NCI-H748 treated with DMSO at 0.1 percent for 48 hours (cell line): ENCODE measurements at places on chromosomes 6 and 20.

DNA sequence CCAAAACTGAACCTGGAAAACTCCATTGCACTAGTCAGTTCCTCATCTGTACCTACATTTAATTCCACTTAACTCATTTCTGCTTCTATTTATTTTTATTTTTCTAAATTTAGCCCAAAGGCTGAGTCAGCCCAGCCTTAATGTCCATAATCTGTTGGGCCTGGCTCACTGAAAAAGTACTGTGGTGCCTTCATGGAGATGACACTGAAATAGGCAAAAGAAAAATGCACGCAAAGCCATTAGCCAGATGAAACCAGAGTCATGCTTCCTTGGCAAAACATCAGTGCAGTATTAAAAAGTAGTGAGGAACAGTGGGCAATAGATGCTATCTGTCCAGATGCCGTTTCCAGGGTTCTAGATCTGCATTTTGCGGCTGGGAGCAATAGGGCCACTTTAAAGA, 14.7 kb upstream of the PLCB4 start:
- DNase-seq: no peak

DNA sequence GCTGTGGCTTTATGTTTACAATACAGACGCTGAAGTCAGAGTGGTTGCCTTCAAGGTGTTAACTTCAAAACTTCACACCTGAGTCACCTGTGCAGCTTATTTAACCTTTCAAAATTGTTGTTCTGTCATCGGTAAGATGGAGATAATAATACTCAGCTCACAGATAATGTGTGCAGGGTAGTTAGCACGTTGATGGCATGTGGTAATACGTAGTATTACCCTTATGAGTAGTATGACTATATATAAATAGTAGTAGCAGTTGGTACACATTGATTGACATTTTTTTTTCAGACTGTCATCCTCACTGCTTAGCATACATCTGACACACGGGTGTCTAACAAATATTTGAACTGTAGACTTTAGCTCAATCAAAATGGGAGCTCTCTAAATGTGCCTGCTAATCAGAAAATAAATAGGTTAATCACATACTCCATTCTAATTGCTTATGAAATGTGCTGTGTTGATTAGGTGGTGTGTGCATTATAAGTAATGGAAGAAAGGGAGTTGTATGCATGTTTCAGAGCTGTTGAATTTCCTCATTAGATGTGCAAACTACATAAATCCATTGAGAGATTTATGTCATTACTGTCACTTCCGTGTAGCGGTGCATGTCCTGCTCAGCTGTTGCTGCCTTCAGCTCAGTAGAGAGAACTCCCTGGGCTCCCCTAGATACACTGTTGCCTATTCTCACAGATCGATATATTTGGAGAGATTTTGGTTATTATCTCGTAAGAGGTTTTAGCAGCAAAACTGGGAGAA, 11.2 kb upstream of the MROH8 start:
- peak; percentile 10 for DNase-seq

DNA sequence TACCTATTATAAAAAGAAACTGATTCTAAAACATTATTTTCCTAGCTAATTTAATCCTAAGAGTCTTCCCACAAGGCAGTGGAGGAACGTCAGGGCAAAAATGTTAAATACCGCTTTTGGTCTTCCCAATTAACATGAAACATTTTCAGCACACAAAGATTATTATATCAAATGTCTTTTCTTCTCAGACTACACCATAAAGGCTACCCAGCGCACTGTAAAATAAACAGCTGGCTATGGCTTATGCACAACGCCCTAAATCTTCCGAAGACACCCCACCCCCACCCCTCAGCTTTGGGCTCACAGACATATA, 1.0 kb downstream of the NUDT3 start:
- DNase-seq: no peak

DNA sequence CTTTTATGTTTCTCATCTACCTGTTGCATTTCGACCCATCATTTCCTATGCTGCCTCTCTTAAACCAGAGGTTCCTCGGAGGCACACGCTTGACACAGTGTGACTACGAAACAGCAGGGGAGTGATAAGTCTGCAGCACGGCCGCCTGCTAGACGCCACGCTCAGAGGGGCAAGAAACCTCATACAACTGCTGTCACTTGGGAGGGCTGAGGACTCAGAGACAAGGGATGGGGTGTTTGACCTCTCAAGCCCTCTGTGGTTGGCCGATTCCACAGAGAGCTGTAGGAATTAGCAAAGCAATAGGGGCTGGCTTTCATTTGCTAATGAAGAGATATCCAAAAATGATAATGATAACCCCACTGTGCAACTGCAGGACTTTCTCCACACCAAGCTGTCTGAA, 372.5 kb downstream of the ZFAND3 start:
- no peak for DNase-seq

- no peak for DNase-seq
Observed at GRCh38 chr20:51400051-51400926, 142.2 kb downstream of the NFATC2 start.

DNA sequence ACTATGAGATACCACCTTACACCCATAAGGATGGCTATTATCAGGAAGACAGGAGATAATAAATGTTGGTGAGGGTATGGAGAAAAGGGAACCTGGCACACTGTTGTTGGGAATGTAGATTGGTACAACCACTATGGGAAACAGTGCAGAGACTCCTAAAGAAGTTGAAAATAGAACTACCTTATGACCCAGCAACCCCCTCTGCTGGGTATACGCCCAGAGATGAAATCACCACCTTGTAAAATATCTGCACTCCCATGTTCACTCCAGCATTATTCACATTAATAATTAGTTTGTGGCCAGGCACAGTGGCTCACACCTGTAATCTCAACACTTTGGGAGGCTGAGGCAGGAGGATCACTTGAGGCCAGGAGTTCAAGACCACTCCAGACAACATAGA, 26.8 kb downstream of the ZBTB9 start:
- no peak for DNase-seq

GRCh38 chr6:141990840-141991239, 141.9 kb upstream of the GJE1 start:
- DNase-seq: no peak

DNA sequence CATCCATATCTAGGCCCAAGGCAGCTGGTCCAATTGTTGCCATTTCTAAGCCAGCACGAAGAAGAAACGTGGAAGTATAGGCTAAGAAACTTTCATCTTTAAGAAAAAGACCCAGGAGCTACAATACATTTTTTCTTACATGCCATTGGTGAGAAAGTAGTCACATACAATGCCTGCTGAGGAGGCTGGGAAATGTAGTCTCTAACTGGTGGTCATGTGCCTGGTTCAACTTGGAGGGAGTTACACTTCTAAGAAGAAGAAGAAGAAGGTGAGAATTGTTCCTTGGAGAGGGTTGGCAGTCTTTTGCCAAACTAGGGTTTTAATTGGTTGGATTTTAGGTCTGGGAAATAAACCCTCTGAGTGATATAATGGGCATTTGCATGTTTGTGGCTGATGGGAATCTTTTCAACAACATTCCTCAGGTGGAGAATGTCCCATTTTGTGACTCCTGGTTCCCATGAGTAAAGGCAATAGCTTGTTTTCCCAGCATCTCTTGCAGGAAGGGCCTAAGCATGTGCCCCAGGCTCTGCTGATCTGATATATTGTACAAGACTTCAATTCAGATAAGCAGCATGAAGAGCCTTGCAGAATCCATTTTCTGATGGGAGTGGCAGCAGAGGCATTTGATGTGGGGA, 47.0 kb upstream of the PREP start:
- no peak for DNase-seq

DNA sequence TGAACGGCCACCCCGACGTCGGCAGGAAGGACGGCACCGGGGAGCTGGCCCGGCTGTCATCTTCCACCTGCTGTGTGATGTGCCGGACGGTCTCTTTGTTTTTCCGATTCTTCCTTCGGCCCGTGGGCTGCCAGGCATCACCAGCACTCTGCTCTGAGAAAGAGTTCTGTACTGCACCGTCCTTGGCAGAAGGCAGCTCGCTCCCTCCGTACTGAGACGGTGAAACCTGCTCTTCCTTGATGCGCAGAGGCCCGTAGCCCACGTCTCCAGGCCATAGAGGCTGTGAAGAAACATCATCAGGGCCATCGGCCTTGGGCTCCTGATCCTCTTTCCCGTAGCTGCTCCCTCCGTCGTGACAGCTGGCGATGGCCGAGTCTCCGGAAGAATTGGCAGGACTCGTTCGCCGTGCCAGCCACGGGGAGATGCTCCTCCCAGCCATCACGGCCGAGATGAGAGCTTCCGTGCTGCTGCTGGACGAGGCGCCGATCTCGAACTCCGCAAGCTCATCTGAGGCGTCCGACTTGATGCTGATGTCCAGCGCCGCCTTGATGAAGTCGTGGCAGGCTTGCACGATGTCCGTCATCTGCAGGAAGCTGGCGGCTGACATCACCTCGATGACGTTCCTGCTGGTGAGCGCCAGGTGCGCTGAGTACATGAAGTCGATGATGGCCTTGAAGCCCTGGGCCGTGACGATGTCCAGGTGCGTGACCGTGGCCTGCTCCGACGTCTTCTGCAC, 41.1 kb downstream of the ZBTB46 start:
- DNase-seq: no peak

DNA sequence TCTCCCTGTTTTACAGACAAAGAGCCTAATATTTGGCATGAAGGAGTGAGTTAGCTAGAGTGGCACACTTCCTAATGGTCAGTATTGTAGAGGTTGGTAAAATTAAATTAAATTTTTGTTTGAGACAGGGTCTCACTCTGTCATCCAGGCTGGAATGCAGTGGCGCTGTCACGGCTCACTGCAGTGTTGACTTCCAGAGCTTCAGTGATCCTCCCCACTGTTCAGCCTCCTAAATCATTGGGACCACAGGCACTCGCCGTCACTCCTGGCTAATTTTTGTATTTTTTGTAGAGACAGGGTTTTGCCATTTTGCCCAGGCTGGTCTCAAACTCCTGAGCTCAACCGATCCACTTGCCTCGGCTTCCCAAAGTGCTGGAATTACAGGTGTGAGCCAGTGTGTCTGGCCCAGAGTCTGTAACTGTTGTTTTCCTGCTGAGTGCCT, 70.9 kb downstream of the SCAND1 start:
- DNase-seq: no peak

- DNase-seq: no peak
Observed at GRCh38 chr20:12061466-12061865, 143.8 kb downstream of the BTBD3 start.

DNA sequence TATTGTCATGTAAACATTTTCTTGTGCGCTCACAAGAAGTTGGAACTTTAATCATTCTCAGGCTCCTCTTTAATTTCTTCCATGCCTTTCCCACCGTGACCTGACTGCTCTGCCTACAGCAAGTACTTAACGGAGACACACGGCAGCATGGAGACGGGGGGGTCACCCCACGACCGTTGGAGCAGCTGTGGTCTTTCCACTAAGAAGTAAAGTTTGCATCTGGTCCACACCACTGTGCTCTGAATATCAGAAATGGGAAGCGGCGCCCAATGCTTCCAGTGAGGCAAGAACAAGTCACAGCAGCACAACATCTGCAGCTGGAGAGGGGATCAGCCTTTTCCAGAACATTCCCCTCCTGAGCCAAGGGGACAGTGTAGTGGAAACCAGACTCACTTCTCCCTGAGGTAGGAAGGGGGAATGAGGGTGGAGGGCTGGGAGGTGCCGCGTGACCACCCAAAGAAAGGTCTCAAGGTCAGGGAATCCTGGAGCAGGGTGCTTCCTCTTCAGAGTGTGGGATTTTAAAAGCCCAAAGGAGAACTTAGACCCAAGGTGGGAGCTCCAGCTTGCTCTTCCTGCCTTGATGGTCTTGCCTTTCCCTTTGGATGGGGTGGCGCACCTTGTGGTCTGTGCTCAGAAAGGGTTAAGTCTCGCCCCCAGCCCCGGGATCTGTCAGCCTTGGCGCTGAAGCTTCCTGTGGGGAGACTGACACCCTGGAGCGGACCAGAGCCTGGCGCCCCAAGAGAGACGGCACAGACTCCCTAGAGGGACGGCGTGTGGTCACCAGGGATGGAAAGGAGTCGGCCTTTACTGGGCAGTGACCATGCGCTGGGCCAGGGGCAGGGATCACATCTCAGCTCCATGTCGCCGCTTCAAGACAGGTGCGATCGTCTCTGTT, 25.6 kb upstream of the SMOC2 start:
- DNase-seq: no peak

GRCh38 chr6:11711003-11711983, 67.3 kb downstream of the ADTRP start:
- no peak for DNase-seq

GRCh38 chr6:118186672-118187567, 279.9 kb downstream of the SLC35F1 start:
- DNase-seq: no peak

GRCh38 chr6:44701637-44702101, 314.2 kb downstream of the CDC5L start:
- no peak for DNase-seq

DNA sequence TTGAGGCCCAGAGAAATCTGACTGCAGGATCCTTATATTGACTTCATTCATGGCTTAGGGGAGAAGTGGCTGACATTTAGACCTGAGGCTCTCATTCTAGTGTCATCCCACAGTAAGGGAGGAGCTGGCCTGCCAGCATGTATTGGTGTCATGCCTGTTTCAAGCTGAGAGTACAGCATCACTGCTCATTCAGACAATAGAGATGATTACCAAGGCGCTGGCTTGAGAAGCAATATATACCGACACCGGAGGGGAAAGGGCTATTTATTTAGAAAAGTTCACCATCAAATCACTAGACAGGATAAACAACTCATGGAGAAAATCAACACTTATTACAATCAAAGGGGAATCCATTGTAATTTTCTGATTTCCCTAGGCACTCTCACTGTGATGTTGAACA, 84.4 kb upstream of the HDAC2 start:
- DNase-seq: peak; percentile 80

- no peak for DNase-seq
Observed at GRCh38 chr20:17650301-17651128, 31.5 kb downstream of the RRBP1 start.

DNA sequence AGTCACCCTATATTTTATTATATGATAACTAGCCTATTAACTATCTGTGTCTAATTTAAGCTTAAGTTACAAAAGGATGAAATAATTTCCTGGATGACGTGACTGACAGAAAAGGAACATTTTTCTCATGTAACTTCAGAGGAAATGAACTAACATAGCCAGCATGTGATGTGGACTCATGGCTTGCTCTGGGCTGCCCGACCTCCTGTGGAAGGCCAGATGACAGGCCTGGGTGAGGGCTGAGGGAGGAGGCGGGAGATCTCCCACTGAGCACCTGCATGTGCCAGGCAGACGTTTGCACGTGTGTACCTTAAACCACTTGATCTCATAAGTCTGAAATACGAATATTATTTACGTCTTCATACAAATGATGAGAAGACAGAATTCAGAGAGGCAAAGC, 321.1 kb downstream of the SYNE1 start:
- DNase-seq: no peak

GRCh38 chr20:17533396-17533795, 2.2 kb upstream of the BFSP1 start:
- peak; percentile 27 for DNase-seq
